ENCODE measurements at places on chromosomes 5 and 9. TPM values are rescaled to one million over a fixed set of nuclear protein-coding genes. Genes with fewer than 3 reads are reported as not detected.

The CCDC192 gene
- total RNA-seq: not detected

The FGF1 gene
- total RNA-seq: 0.70 TPM

The MOB3B gene
- total RNA-seq: 42.2 TPM

The ARSI gene
- 0.27 TPM for total RNA-seq

The ZNF658 gene
- 4.5 TPM for total RNA-seq

The ADAMTS19 gene
- total RNA-seq: 0.67 TPM

The PCDHB14 gene
- 1.2 TPM for total RNA-seq

The BTNL3 gene
- total RNA-seq: 20.5 TPM

The CMBL gene
- total RNA-seq: 182 TPM

The OTP gene
- not detected for total RNA-seq

The HSPA9 gene
- total RNA-seq: 175 TPM

The WDR31 gene
- total RNA-seq: 3.6 TPM

The CD14 gene
- total RNA-seq: 65.7 TPM

The TAS2R1 gene
- not detected for total RNA-seq

The PCDHA9 gene
- total RNA-seq: 0.08 TPM

The AKNA gene
- 32.4 TPM for total RNA-seq

The INSL6 gene
- not detected for total RNA-seq

The GZMA gene
- 17.6 TPM for total RNA-seq

The FST gene
- total RNA-seq: 4.2 TPM

The PDLIM4 gene
- 11.9 TPM for total RNA-seq

The ANKRD55 gene
- total RNA-seq: not detected

The IL4 gene
- total RNA-seq: not detected

The C9orf50 gene
- total RNA-seq: not detected

The ADAMTS13 gene
- total RNA-seq: 4.4 TPM

The HMGCR gene
- total RNA-seq: 293 TPM

The ITGA2 gene
- 17.6 TPM for total RNA-seq

The ACOT12 gene
- total RNA-seq: not detected

The SHLD3 gene
- 3.5 TPM for total RNA-seq

The GDF9 gene
- total RNA-seq: 0.09 TPM
